Activated naive CD8-positive, alpha-beta T cell treated with anti-CD3 and anti-CD28 coated beads for 36 hours (primary cell): ENCODE measurements at places on chromosomes 4 and X. TPM values are rescaled to one million over a fixed set of nuclear protein-coding genes. Genes with fewer than 3 reads are reported as not detected.

GRCh38 chrX:8033175-8033574 lies 106.0 kb upstream of the PNPLA4 start:
- no peaks in the 10 kb centered on the region for H3K36me3 ChIP-seq
- H3K27me3 ChIP-seq: no peaks in the 10 kb centered on the region
- DNase-seq: no peak
- H3K4me1 ChIP-seq: peaks cover 5% of the 10 kb centered on the region
- H3K27ac ChIP-seq: no peak overlapping the region

Gene REELD1
- total RNA-seq: 0.20 TPM

Gene PAGE1
- not detected for total RNA-seq

Gene RHOH
- total RNA-seq: 114 TPM

Gene UGT2B11
- not detected for total RNA-seq

Gene XAGE1A
- total RNA-seq: not detected

Gene GABRE
- not detected for total RNA-seq

DNA sequence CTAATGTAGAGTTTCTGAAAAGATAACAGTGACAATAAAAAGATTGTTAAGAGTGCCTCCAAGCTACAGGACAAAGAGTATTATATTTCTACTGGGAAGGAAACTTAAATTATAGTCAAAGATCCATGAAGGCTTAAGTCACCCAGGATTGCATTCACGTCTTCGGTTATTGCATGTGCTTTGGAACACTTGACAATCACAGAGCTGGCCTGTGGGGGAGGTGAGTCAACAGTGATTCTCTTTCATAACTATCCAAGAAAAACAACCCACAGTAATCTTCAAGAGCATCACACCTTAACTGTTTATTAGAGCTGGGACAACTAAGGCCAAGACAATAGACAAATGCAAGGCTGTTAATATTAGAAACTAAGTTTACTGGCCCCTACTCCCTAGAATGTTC lies 40.3 kb downstream of the PDGFC start:
- H3K27ac ChIP-seq: no peak overlapping the region
- no peaks in the 10 kb centered on the region for H3K4me1 ChIP-seq
- no peaks in the 10 kb centered on the region for H3K36me3 ChIP-seq

DNA sequence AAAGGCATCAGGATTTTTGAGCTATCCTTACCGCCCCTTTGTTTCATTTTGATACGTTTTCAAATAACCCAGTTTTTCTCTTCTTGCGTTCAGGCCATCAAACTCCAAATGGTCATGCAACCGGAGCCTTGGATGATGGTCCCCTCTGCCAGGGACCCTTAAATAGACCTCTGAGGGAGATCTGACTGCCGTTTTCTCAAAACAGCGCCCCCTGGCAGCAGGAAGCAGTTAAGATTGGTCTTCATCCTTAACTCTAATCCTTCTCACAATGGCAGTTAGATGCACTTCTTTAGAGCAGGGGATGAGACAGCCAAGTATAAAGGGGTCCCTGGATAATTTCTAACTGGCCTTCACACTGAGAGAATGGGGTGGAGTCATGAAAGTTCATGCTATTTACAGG lies 525.0 kb upstream of the SPANXN1 start:
- no peak for DNase-seq
- H3K27ac ChIP-seq: no peak overlapping the region
- no peaks in the 10 kb centered on the region for H3K4me1 ChIP-seq
- H3K4me3 ChIP-seq: no peak overlapping the region
- H3K27me3 ChIP-seq: no peaks in the 10 kb centered on the region
- H3K36me3 ChIP-seq: no peaks in the 10 kb centered on the region

DNA sequence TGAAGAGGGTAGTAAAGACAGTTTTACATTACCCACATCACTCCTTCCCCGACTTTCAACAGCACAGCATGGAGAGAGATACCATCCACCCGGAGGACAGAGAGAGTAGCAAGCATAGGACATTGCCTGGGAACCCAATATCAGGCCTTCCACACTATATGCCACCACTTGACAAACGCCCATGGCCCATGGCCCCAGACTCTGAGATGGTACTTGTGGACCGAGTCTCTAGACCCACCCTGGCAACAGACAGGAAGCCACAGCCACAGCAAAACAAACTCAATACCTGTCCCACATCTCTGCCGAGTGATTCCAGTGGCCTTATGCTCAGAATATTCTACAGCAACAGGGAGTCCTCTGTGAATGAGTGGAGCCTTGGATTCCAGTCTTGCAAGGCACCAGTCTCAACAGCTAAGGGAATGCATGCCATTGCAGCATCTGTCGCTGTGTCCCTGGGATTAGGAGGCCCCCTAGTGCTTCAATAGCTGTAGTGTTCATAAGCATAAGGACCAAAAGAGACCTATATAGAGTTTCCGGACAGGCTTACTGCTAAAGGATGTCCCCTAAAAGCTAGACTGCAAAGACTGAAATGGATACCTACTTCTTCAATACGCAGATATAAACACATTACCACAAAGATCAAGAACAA lies 14.7 kb upstream of the CT55 start:
- no peak overlapping the region for H3K4me3 ChIP-seq
- H3K36me3 ChIP-seq: no peaks in the 10 kb centered on the region
- H3K27ac ChIP-seq: no peak overlapping the region
- H3K27me3 ChIP-seq: peaks cover 31% of the 10 kb centered on the region

GRCh38 chr4:54547299-54548097 lies 110.3 kb upstream of the KIT start:
- peaks cover 3% of the 10 kb centered on the region for H3K27me3 ChIP-seq
- no peak for DNase-seq
- peak overlapping the region; percentile 44 for H3K27ac ChIP-seq
- no peaks in the 10 kb centered on the region for H3K4me1 ChIP-seq
- H3K4me3 ChIP-seq: no peak overlapping the region
- no peaks in the 10 kb centered on the region for H3K36me3 ChIP-seq

- H3K4me3 ChIP-seq: no peak overlapping the region
- H3K27me3 ChIP-seq: peaks cover 43% of the 10 kb centered on the region
- peaks cover 4% of the 10 kb centered on the region for H3K4me1 ChIP-seq
Observed at GRCh38 chrX:67544281-67545035, 637 bp downstream of the AR start.

GRCh38 chr4:113976741-113977525 lies 2.5 kb downstream of the ARSJ start:
- peaks cover 47% of the 10 kb centered on the region for H3K27me3 ChIP-seq
- peaks cover 15% of the 10 kb centered on the region for H3K4me1 ChIP-seq
- H3K27ac ChIP-seq: no peak overlapping the region

DNA sequence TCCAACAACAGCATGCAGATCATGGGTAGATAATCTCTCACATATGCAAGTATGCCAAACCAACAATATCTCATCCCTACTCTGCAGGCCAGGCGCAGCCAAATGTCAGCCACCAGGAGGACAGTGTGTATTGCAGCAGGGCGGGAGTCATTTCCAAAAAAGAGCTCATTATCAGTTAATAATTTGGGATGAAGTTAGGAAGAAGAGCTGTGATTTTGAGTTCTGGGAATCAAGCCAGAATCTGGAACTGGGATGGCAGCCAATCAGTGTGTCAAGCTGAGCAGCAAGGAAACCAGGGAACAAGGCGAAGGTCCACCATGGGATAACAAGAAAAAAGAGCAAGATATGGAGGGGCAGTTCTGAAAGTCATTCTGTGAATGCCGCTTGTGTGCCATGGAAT lies 88.2 kb upstream of the CAMK2D start:
- H3K36me3 ChIP-seq: no peaks in the 10 kb centered on the region
- no peak overlapping the region for H3K27ac ChIP-seq
- DNase-seq: no peak
- H3K4me3 ChIP-seq: no peak overlapping the region

GRCh38 chr4:58515226-58515625 lies 1405.0 kb upstream of the IGFBP7 start:
- H3K27ac ChIP-seq: no peak overlapping the region
- H3K27me3 ChIP-seq: no peaks in the 10 kb centered on the region
- H3K4me3 ChIP-seq: no peak overlapping the region
- no peaks in the 10 kb centered on the region for H3K36me3 ChIP-seq

GRCh38 chrX:11944501-11944900 lies 186.5 kb downstream of the MSL3 start:
- peaks cover 7% of the 10 kb centered on the region for H3K27me3 ChIP-seq
- no peak overlapping the region for H3K4me3 ChIP-seq
- no peaks in the 10 kb centered on the region for H3K4me1 ChIP-seq
- no peak overlapping the region for H3K27ac ChIP-seq
- peak; percentile 1 for DNase-seq
- H3K36me3 ChIP-seq: no peaks in the 10 kb centered on the region

Gene SLC6A14
- not detected for total RNA-seq

DNA sequence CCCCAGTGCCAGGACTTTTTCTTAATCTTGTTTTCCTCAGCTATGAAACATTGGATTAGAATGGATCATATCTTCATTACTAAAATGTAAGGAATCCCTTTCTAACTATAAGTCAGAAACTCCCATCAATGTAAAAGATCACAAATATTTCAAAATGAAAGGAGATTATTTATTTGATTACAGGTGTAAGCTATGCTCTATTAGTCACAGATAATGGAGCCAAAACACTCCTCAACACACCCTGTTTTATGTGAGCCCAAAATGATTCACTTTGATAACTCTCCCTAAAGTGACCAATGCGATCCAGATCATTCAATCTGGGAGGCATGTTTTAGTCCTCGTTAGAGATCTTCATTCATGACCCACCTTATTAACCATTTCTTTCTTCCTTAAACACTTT lies 566.7 kb upstream of the TENM3 start:
- peaks cover 3% of the 10 kb centered on the region for H3K27me3 ChIP-seq
- H3K4me3 ChIP-seq: no peak overlapping the region
- H3K4me1 ChIP-seq: no peaks in the 10 kb centered on the region
- DNase-seq: no peak
- no peaks in the 10 kb centered on the region for H3K36me3 ChIP-seq

- H3K36me3 ChIP-seq: peaks cover 9% of the 10 kb centered on the region
- H3K27ac ChIP-seq: no peak overlapping the region
- no peak for DNase-seq
- no peak overlapping the region for H3K4me3 ChIP-seq
Observed at GRCh38 chr4:153228512-153229140, 24.4 kb downstream of the TRIM2 start.

DNA sequence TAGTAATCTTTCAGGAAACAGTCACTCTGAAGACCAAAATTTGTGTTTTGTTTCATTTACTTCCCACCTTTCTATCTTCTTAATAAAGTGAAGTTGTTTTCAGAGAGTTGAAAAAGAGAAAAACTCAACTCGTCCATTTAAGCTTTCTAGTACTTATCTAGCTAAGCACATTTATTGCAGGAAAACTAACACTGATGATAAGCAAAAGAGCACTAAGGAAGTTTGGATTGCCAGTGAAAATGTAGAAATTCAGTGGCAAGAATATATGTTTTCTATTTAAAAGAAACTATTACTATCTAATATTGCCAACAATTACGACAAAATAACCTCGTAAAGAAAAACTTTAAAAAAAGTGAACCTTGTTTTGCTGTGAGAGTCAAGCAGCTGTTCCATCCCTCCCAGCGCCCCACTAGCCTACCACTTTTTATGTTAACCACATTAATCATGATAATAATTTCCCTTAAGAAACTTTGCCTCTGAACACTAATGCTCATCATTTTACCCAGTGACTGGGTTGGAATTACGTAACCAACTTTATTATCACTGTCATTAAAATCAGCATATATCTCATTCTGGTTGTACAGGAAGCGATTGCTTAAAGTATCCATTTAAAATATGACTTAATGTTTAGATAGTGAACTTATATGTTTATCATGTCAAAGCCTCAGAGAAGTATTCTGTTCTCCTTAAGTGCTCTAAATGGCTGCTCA lies 24.8 kb downstream of the SPRY1 start:
- DNase-seq: no peak
- peak overlapping the region; percentile 71 for H3K4me3 ChIP-seq
- H3K4me1 ChIP-seq: peaks cover 67% of the 10 kb centered on the region
- H3K27me3 ChIP-seq: no peaks in the 10 kb centered on the region

Gene UGT2A1
- total RNA-seq: not detected

DNA sequence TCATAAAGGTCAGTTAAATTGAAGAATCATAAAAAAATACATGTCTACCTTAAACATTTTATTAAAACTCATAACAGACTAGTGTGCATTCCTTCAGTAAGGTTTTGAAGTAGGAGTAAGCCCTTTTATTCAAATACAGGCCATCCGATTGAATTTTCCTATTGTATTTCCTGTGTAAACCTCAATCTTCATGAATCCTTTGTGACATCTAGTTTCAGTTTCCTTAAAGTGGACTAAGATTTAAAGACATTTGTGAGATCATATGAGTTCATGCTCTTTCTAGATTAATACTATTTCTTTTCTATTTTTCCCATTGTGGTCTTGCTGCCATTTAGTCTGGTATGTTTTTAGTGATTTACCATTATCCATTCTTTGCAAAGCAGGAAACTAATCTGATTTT lies 644.7 kb upstream of the BOD1L1 start:
- peaks cover 4% of the 10 kb centered on the region for H3K27me3 ChIP-seq
- no peaks in the 10 kb centered on the region for H3K36me3 ChIP-seq
- H3K27ac ChIP-seq: no peak overlapping the region
- DNase-seq: no peak

Gene SPANXN4
- not detected for total RNA-seq

DNA sequence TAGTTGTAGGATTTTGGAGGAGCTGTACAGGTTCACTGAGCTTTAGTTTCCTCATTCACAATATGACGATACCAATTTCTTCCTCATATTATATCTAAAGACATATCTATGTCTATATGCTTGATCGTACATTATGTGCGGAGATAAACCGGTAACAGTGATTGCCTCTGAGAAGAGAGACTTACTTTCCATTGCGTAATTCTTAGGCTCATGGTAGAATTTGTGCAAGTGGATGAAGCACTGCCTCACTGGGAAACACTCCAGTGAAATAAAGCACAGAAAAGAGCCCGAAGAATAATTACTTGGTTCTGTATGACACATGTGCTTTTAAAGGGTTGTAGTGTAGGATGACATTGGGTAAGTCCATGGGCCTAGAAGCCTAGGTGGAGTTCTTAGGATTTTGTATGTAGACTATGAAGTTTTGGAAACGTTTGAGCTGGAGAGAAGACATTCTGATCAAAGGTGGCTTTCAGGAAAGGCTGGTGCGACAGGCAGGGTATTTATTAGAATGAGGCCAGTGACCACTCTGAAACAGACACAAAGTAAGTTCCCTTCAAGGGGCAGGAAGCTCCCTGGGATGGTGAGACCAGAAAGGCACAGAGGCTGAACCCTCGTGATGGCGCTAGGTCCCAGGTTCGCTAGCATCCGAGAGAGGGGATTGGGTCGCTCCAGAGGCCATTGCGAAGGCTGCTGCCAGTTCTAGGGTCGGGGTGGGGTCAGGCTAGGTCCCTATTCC lies 649 bp upstream of the VBP1 start:
- no peak for DNase-seq
- peak overlapping the region; percentile 89 for H3K27ac ChIP-seq
- H3K36me3 ChIP-seq: peaks cover 11% of the 10 kb centered on the region
